Activated CD4-positive, alpha-beta T cell treated with anti-CD3 and anti-CD28 coated beads, Interleukin-2, amount 10 ng/mL, durations not matched to agents 24 days and 14 days (primary cell): ENCODE measurements at places on chromosomes 12 and 14. TPM values are rescaled to one million over a fixed set of nuclear protein-coding genes. Genes with fewer than 3 reads are reported as not detected.

The DCAF5 gene
- total RNA-seq: 29.8 and 29.9 TPM in 2 replicates

The KRT80 gene
- not detected in 2 replicates for total RNA-seq

The PLA2G1B gene
- not detected in 2 replicates for total RNA-seq

The VAMP1 gene
- total RNA-seq: 50.0 and 51.2 TPM in 2 replicates

The ANKRD13A gene
- 60.6 and 62.5 TPM in 2 replicates for total RNA-seq

The NPFF gene
- total RNA-seq: 0.57 TPM in 1 of 2 replicates, not detected in the other

The GPR132 gene
- 25.8 and 31.5 TPM in 2 replicates for total RNA-seq

The MGP gene
- not detected in 2 replicates for total RNA-seq

The GUCY2C gene
- total RNA-seq: not detected in 2 replicates

The PZP gene
- not detected in 2 replicates for total RNA-seq

The IFNG gene
- total RNA-seq: 279 and 285 TPM in 2 replicates

The BEGAIN gene
- total RNA-seq: 3.0 and 4.8 TPM in 2 replicates

The PAWR gene
- 7.1 and 7.5 TPM in 2 replicates for total RNA-seq

The LRTM2 gene
- total RNA-seq: 0.05 and 0.16 TPM in 2 replicates

The POU6F1 gene
- 5.1 and 9.0 TPM in 2 replicates for total RNA-seq

The CD163 gene
- total RNA-seq: not detected in 2 replicates

The SMAGP gene
- total RNA-seq: 0.24 and 0.26 TPM in 2 replicates
